RWPE1 (cell line): ENCODE measurements at places on chromosomes 5 and 9.

GRCh38 chr9:106906129-106906528, 43.2 kb downstream of the ZNF462 start:
- DNase-seq: no peak

DNA sequence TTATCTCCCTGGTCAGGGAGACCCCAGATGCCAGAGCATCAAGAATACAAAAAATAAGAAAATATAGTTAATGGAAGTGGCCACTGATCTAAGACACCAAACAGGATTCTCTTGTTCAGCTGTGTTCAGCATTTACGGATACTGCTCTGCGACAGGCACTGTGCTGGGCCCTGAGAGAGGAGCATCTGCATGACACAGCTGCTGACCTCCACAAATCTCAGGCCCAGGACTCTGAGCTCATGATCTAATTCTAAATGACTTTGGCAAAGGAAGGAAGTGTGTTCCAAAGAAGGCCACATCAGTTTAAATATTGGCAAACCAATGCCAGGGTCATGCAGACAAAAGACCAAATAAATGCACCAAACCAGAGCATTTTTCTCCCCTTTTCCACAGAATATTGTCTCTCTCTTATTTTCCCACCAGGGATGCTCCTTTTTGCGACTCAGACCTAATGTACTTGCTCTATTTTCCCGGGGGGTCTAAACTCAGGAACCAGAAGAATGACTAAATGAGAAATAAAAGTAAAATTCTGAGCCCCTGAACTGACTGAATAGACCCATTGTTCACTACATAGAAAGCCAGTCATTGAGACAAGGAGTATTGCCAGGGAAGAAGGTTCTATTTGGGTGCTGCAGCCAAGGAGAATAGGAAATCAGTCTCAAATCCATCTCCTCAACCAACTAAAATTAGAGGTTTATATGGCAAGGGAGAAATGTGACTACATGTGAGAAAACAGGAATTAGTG, 1.4 kb upstream of the AGGF1 start:
- no peak for DNase-seq

DNA sequence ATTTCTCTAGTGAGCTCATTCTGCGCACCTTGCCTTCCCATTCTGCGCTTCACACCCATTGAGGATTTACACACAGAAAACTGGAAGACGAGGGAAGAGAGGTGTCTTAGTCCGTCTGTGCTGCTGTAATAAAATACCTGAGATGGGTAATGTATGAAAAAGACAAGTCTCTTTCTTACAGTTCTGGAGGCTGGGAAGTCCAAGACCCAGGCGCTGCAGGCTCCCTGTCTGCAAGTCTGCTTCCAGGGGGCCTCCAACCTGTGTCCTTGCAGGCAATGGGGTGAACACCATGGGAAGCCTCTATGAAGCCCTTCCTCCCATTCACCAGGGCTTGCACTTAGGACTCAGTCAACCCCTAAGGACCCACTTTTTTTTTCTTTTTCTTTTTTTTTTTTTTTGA, 245.0 kb downstream of the AUH start:
- no peak for DNase-seq

- no peak for DNase-seq
These were observed 28.5 kb upstream of the IL17B start for GRCh38 chr5:149407323-149408251.

- DNase-seq: no peak
These were observed 9.0 kb downstream of the PPP3R2 start for GRCh38 chr9:101585740-101586139.

DNA sequence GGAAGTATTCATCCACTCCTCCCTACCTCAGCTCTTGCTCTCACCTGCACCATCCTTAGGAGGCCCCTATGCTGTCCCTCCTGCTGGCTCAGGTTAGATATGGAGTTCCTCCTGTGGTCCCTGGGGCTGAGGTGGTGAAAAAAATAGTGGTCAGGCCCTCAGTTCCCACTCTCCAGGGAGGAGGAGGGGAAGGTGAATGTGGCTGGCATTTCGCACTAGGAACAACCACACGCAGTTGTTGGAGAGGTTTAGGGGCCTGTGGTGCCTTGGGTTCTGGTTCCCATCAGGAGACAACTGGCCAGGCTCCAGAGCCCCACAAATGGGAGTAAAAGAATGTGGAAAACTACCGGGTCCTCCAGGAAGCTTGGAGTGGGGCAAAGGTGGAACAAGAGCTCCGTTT, 81.7 kb upstream of the HSPA9 start:
- no peak for DNase-seq

DNA sequence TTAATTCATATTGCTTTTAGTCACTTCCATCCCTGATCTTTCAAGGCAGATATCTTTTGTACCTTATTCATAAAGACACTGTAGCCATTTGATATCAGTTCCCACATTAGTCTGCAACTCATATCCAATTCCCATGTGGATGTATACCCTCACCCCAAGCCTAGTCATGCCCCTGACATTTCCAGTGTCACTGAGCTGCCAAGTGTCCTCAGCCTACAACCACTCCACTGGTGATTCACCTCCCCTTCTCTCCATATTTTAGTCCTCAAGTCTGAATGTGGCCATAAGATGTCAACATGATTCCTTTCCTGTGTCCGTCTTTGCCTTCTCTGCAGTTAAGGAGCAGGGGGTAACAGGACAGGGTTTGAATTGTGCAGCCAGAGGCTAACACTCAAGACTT, 346.9 kb downstream of the RAB3C start:
- DNase-seq: no peak

DNA sequence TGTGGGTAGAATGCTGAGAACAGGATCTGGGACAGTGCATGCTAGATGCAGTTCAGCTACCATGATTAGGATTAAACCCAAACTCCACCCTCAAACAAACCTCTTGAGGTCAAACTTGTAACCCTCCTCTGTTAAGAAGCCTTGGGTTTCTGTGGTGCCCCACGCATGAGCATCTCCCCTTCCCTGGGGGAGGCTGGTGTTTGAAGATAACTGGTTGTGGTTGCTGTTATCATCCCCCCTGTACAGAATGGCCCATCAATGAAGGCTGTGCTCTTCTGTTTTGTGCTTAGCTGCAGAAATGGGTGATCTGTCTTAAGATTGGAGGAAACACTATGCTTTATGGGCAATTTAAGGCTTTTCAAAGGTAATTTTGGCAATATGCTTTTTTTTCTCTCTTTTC, 4.4 kb upstream of the DAB2IP start:
- DNase-seq: no peak

DNA sequence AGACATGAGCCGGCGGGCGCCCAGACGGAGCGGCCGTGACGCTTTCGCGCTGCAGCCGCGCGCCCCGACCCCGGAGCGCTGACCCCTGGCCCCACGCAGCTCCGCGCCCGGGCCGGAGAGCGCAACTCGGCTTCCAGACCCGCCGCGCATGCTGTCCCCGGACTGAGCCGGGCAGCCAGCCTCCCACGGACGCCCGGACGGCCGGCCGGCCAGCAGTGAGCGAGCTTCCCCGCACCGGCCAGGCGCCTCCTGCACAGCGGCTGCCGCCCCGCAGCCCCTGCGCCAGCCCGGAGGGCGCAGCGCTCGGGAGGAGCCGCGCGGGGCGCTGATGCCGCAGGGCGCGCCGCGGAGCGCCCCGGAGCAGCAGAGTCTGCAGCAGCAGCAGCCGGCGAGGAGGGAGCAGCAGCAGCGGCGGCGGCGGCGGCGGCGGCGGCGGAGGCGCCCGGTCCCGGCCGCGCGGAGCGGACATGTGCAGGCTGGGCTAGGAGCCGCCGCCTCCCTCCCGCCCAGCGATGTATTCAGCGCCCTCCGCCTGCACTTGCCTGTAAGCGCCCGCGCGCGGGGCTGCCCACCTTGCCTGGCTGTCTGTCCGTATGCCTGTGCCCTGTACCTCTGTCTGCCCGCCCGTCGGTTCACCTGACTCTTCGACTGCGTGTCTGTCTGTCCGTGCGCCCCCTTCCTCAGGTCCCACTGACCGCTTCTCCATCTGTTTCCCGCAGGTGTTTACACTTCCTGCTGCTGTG, 412 bp downstream of the FGF18 start:
- peak; percentile 28 for DNase-seq

GRCh38 chr5:1378096-1378495, 33.2 kb upstream of the CLPTM1L start:
- DNase-seq: no peak

GRCh38 chr9:127835991-127836516, 18.4 kb downstream of the ENG start:
- DNase-seq: no peak

- DNase-seq: no peak
These were observed 32.4 kb downstream of the CTNNAL1 start for GRCh38 chr9:108980893-108981292.

DNA sequence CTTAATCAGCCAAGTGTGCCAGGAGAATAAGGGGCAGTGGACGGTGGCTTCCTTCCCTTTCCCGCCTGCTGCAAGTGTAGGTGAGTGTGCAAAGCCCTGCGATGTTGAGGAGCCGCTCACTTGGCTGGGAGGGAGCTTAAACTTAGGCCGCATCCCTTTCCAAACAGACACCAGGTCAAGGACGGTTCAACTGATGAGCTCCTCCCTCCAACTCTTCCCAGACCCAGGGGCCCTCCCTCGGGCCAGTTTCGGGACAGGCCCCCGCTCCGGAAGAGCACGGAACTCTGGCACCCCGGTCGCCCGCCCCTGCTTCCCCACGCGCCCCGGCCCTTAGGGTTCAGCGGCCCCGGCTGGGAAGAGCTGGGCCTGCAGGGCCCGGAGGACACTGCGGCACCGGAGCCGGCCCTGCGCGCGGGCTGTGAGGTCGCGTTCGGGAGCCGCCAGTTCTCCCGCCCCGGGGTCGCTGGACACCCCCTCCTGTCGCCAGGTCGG, 481 bp downstream of the MRPL36 start:
- DNase-seq: peak; percentile 43

DNA sequence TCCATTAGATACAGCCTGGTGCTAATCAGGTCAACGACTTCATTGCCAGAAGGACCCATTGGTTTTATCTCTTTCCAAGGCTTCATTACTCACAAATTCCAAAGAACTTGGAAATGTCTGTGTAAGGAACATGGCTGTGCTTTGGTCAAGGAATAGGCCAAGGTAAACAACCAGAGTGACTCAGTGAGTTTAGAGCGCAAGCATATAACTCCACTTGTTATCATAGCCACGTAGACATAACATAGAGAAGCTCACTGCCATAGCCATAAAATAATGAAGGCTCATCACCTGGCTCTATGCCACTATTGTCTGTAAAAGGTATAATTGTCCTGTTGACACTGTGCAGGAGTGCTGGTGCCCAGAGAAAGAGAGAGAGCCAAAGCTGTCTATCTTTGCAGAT, 139.3 kb upstream of the PLCXD3 start:
- DNase-seq: no peak

- DNase-seq: no peak
These were observed 144.4 kb downstream of the NSG2 start for GRCh38 chr5:174189654-174190541.

GRCh38 chr9:132647355-132647754, 22.4 kb downstream of the DDX31 start:
- DNase-seq: no peak

DNA sequence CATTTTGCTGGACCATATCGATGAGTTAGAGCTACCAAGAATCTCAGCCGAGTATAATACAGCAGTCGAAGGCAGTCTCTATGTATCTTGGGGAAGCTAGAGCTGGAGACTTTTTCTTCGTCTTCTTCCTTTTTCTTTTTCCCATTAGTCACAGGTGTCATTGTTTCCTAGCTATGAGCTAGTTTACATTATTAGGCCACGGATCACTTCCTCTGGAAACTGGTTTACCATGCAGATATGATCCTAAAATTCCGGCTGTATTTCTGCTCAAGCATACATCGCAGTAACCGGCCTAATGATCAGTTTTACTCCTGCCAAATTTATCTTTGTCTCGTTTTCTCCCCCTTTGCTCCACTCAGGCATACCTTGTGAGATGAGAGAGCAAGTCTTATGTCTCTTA, 312.8 kb downstream of the ARHGAP26 start:
- DNase-seq: no peak

DNA sequence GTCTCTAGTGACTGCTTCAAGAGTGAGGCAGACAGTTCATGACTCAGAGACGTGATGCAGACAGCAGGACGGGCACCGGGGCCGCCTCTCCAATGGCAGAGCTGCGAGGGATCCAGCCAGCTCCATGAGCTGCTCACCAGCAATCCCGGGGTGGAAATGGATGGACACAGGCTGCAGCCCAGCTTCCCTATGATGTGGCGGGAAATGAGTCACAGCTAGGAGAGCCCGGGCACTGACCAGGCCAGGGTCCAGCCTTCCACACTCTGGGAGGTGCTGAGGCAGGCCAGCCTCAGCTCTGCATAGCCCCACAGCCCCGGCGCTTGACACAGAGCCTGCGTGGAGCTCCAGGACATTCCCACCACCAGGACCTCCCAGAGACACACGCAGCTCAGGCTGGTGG, 244.8 kb upstream of the IRX2 start:
- no peak for DNase-seq

DNA sequence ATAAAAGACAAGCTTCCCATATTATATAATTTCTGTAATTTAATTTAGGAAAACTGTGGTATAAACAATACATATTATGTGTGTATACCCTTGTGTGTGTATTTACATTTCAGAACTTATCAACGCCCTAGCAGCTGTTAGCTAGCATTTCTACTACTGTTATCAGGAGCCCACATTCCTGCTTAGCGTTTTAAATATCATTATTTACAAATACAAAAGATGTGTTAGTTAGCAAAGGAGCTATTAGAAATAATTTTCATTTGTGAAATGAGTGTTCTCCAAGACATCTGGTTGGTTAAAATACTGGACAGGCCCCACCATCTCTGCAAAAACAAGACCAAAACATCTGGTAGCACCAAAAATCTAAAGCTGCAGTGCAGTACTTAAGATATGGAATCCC, 48.0 kb downstream of the EPB41L4A start:
- DNase-seq: no peak

GRCh38 chr9:96884443-96884842, 30.1 kb upstream of the ZNF782 start:
- peak; percentile 98 for DNase-seq

GRCh38 chr5:34627794-34628193, 28.3 kb upstream of the RAI14 start:
- no peak for DNase-seq

DNA sequence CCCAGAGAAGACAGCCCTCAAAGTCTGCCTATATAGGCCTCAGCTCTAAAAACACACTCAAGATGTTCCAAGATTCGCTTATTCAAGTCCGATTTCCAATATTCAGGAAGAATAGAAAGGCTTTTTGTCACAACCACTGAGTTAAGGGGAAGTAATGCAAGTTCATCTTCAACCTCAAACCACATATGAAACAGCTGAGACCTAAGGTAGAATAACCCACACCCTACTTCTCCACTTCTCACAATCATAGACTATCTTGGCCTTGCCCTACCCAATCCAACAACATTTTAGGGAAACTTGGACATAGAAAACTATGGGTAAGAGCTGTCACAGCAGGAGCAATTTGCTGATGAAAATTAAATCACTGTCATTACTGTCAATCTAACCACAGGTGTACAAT, 152.0 kb upstream of the LRRTM2 start:
- no peak for DNase-seq

DNA sequence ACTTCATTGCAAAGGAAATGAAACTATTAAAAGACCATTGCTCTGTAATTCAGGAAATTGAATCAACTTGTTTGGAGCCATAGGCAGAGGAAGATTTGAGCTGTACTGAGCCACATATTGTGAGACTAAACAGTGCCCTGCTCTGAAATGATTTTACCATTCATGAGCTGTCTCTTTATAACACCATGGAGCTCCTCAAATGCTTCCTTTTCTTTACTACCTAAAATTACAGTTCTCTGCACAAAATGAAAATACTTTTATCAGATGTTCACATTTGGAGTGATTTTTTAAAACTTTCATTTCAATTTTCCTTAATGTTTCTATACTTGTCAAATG, 97.9 kb downstream of the NLN start:
- no peak for DNase-seq

- DNase-seq: no peak
These were observed 57.0 kb downstream of the TTC39B start for GRCh38 chr9:15249981-15250380.

GRCh38 chr9:20722221-20722620, 38.2 kb downstream of the FOCAD start:
- DNase-seq: no peak
